Brain (organoid and tissue), 16 donors: ENCODE measurements at places on chromosomes 4 and X. TPM values are rescaled to one million over a fixed set of nuclear protein-coding genes. Genes with fewer than 3 reads are reported as not detected.

Gene ANOS1
- polyA plus RNA-seq: 2.3 TPM

Gene FMR1NB
- not detected for polyA plus RNA-seq

Gene ADGRL3
- 10.6 TPM for polyA plus RNA-seq

- DNase-seq: no peak
These were observed 37.4 kb upstream of the GRPEL1 start for GRCh38 chr4:7105276-7105675.

GRCh38 chrX:35288657-35289056 is 346.1 kb downstream of the FAM47B start:
- DNase-seq: no peak

DNA sequence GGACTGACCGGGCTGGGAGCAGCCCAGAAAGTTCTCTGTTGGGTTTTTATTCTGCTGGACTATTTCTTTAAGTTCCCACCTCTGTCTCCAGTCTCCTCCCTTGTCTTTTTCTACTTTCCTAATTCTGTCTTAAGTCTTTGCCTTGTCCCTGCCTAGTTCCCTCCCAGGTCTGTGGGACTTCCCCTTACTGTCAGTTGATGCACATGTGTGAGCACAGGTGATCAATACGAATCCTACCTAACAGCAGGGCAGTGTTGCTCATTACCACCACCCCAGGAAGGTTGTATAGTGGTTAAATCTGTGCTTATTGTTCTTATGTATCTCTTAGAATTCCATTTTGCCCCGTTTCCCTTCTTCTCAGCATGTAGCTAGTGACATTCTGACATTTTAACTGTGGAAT is 62.1 kb downstream of the GALNTL6 start:
- no peak for DNase-seq
